ENCODE measurements at places on chromosomes 4 and X.

GRCh38 chrX:20265726-20266681 is 705 bp downstream of the RPS6KA3 start:
- DNase-seq, result peak; percentile 34

GRCh38 chr4:75672461-75673026 is 667 bp downstream of the G3BP2 start:
- DNase-seq, result peak; percentile 88

- no peak for DNase-seq
These were observed 7.7 kb downstream of the GPR173 start for GRCh38 chrX:53056292-53056691.

DNA sequence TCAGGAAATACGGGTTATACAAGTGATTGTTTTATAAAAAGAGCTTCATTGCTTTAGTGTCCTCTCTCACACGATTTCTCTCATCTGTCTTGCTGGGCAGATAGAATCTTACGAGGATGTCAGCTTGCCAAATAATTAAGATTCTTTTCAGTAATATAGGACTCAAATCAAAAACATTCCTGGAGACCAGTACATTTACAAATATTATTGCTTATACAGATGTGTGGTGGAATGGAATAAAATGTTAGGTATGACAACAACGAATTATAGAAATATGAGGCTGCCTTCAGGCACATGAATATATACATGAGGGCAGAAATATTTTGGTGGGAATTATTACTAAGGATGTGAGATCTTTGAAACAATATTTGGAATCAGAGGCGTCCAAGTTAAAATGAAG is 88.9 kb downstream of the GC start:
- DNase-seq, result no peak

- DNase-seq, result no peak
These were observed 354.9 kb downstream of the CAMK2D start for GRCh38 chr4:113406723-113407016.
